ENCODE measurements at places on chromosomes 3 and 15. TPM values are rescaled to one million over a fixed set of nuclear protein-coding genes. Genes with fewer than 3 reads are reported as not detected.

The ABHD14A gene
- total RNA-seq, result 15.0 TPM

The FSD2 gene
- total RNA-seq, result not detected

The DPPA2 gene
- total RNA-seq, result not detected

The PPP1R14D gene
- 0.33 TPM for total RNA-seq

The MKRN2 gene
- total RNA-seq, result 24.9 TPM

The WDR93 gene
- total RNA-seq, result 0.25 TPM

The STAB1 gene
- total RNA-seq, result 0.16 TPM

The PEX5L gene
- not detected for total RNA-seq

The SI gene
- total RNA-seq, result not detected

Measured in A549 treated with Mapracorat at 1 μM for 4 hours (cell line).